ENCODE measurements at places on chromosomes 3 and 15.

- DNase-seq: no peak
These were observed 107.2 kb upstream of the C2CD4B start for GRCh38 chr15:62272290-62272689.

DNA sequence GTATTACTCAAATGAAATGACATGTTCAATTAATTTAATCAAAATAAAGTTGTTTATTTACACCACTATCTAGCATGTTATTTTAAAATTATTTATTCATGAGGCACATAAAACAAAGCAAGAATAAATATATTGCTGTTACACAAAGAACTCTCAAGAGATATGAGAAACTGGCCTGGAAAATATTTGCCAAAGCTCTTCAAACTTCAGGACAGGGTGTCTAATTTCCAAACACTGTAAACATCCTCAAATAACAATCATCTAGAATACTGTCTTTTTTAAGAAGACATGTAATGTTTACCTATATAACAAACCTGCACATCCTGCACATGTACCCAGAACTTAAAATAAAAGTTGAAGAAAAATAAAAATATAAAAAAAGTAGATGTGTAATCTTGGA lies 876.6 kb downstream of the TUSC7 start:
- DNase-seq: no peak

- DNase-seq: peak; percentile 26
These were observed 57.8 kb downstream of the BLM start for GRCh38 chr15:90774731-90775514.

GRCh38 chr3:9497821-9498565 lies 55.6 kb downstream of the LHFPL4 start:
- peak; percentile 12 for DNase-seq

DNA sequence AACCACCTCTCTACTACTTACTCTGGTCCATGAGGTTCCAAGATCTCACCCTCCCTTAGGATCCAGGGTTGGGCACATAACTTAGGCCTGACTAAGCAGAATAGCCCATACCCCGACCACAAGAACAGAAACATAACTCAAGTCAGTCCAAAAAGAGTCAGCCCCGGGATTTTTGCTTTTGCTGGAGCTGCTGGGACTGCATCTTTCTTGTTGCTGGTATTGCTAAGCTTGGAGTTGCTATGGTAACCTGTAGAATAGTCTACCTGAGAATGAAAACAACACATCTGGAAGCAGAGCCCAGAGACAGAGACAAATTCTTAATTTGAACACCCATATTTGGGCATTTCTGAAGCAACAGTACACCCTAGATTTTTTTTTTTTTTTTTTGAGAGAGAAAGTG lies 6.5 kb downstream of the RUBCN start:
- no peak for DNase-seq

- no peak for DNase-seq
These were observed 44.4 kb downstream of the IL1RAP start for GRCh38 chr3:190558316-190558715.

- no peak for DNase-seq
These were observed 160.7 kb downstream of the SQOR start for GRCh38 chr15:45795440-45796069.

DNA sequence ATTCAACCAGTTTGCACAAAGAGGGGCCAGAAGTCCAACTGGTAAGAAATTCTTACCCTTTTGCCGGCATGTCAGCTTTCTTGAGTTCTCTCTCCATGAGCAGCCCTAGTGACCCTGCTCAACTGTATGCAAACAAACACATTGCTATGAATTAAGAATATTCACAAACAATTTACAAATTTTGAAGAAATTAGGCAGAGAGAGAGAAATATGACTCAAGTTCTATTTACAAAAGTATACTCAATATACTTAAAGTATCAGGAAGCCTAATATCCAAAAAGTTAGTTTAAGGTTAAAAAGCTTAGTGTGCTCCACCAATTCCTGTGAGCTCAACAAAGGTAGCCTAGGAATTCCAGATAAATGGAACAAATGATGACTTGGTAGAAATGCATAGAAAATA lies 3.5 kb upstream of the EHHADH start:
- DNase-seq: no peak

- DNase-seq: no peak
These were observed 19.5 kb upstream of the CLDN18 start for GRCh38 chr3:137990427-137990826.

DNA sequence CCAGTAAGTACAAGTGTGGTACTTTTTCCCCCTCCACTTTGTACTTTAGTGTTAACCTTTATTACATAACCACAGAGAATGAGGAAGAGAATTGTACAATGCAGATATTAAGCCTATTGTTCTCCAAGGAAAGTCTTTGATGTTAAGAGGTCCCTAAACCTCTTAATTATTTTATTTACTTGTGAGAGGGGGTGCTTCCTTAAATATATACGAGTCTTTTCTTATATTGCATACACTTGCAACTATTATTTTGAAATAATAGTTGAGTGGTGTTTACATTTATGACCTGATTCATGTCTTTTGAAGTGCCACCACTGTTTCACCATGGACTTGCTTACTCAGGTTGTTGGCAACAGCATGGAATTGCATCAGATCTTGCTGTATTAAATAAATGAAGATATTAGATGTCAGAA lies 10.1 kb downstream of the USP3 start:
- no peak for DNase-seq

DNA sequence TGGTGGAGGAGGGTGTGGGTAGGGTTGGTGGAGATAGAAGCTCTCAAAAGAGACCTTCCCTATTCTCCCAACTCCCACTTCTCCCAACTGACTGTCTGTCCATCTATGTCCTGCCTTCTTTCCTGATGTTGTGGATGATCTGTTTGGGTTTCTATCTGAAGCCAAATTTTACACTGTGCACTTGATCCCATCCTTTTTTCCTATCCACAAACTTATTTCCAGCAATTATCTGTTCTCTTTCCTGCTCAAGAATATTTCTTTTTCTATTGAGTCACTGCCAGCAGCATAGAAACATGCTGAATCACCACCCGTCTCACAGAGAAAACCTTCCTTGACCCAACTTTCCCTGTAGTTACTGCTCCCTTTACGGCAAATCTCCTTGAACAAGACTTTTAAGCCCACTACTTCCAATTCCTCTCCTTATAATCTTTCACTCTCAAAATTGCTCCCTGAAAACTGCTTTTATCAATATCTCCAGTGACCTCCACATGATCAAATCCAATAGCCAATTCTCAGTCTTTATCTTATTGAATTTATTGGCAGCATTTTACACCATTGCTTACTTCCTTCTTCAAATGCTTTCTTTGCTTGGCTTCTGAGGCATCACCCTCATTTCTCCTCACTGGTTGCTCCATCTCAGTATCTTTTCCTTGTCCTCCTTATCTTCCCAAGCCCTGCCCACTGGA lies 141.2 kb upstream of the SLC7A14 start:
- no peak for DNase-seq

DNA sequence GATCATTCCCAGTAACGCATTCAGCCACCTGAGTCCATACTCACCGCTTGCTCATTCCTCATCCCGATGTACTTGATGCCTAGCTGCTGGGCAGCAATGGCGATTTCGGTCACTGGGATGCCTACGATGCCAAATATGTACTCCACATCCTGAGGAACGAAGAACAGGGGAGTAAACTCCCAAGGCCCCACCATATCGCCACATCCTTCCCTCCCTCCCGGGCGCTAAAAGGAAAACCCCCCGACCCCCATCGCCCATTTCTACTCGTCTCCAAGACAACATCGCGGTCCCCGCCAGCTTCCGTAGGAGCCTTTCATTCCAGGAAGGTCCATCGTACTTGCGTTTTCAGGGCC lies 347 bp downstream of the HACL1 start:
- DNase-seq: no peak

DNA sequence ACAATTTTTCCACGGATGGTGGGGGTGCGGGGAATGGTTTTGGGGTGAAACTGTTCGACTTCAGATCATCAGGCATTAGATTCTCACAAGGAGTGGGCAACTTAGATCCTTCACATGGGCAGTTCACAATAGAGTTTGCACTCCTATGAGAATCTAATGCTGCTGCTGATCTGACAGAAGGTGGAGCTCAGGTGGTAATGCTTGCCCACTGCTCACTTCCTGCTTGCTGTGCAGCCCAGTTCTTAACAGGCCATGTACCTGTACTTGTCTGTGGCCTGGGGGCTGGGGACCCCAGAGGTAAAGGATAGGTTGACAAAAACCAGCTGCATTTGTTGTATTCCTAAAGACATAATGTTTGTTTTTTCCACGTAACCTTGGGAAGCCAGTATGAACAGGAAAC lies 16.0 kb downstream of the DZIP3 start:
- DNase-seq: no peak

Measured in AG04449 (cell line).